ENCODE measurements at places on chromosomes 16 and 17. TPM values are rescaled to one million over a fixed set of nuclear protein-coding genes. Genes with fewer than 3 reads are reported as not detected.

GRCh38 chr17:15289285-15290183 is 24.4 kb upstream of the PMP22 start:
- no peaks in the 10 kb centered on the region for H3K36me3 ChIP-seq
- DNase-seq, result no peak
- H3K27ac ChIP-seq, result no peak overlapping the region
- no peaks in the 10 kb centered on the region for H3K27me3 ChIP-seq
- no peak overlapping the region for H3K4me3 ChIP-seq

DNA sequence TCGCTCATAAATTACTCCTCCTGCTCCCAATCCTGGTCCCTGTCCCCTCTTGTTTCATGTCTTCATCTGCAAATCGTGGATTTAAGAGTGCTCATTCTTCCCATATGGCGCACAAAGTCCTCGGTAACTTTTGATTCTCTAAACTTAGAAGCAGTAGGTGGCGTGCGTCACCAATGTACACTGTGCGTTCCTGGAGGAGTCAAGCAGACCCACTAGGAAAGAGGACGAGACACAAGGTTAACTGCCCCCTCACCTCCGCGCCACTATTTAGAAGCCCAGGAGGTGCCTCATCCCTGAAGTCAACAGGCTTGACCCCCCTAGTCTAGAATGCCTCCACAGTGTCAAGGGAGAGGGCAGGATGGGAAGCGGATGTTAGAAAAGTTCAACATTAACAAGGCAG is 2.9 kb downstream of the SLC13A5 start:
- DNase-seq, result no peak
- no peaks in the 10 kb centered on the region for H3K27me3 ChIP-seq
- no peaks in the 10 kb centered on the region for H3K36me3 ChIP-seq
- H3K27ac ChIP-seq, result no peak overlapping the region
- no peak overlapping the region for H3K4me3 ChIP-seq

- peak overlapping the region; percentile 82 for H3K27ac ChIP-seq
- no peak overlapping the region for H3K4me3 ChIP-seq
- H3K36me3 ChIP-seq, result peaks cover 2% of the 10 kb centered on the region
- H3K27me3 ChIP-seq, result no peaks in the 10 kb centered on the region
- no peak for DNase-seq
These were observed 49.3 kb downstream of the SIAH1 start for GRCh38 chr16:48335961-48336360.

- no peak overlapping the region for H3K27ac ChIP-seq
- no peak overlapping the region for H3K4me3 ChIP-seq
- no peaks in the 10 kb centered on the region for H3K27me3 ChIP-seq
- DNase-seq, result no peak
- no peaks in the 10 kb centered on the region for H3K36me3 ChIP-seq
These were observed 215.3 kb downstream of the C16orf78 start for GRCh38 chr16:49588729-49589384.

DNA sequence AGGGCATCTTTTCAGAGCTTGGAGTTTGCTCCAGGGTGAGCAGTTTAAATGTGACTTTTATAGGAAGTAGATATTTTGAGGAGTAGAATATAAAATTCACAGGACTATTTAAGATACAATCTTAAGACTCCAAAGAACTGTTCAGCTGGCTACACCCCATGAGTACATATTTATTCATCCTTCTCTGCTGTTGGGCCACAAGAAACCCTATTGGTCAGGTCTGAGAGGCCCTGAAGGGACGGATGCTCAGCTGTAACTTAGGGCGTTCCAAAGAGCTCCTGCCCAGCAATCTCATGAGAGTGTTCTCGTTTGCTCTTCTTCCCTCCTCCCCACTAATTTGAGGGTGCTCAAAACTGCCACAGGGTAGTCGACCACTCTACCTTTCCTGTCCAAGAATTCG is 7.3 kb downstream of the ST6GALNAC2 start:
- no peaks in the 10 kb centered on the region for H3K27me3 ChIP-seq
- H3K4me1 ChIP-seq, result no peaks in the 10 kb centered on the region
- no peak for DNase-seq
- no peaks in the 10 kb centered on the region for H3K36me3 ChIP-seq
- no peak overlapping the region for H3K4me3 ChIP-seq
- no peak overlapping the region for H3K27ac ChIP-seq

DNA sequence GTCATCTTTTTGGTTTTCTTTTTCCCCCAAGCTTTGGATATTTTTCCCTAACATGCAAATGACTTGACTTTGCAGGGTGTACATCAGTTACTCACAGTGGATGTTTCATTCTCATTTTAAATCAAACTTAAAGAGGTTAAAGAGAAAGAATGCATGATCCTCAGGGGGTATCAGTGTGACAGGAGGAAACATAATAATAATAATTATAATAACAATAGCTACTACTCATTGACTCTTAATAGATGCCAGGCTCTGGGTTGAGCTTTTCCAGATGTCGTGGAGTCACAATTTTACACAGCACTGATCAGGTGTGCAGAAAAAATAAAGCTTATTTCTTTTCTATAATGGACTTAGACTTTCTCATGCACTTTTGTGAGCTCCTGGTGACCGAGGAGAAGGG is 157.2 kb upstream of the CACNG3 start:
- H3K27ac ChIP-seq, result no peak overlapping the region
- H3K36me3 ChIP-seq, result no peaks in the 10 kb centered on the region
- DNase-seq, result no peak
- no peaks in the 10 kb centered on the region for H3K4me1 ChIP-seq
- H3K4me3 ChIP-seq, result no peak overlapping the region

DNA sequence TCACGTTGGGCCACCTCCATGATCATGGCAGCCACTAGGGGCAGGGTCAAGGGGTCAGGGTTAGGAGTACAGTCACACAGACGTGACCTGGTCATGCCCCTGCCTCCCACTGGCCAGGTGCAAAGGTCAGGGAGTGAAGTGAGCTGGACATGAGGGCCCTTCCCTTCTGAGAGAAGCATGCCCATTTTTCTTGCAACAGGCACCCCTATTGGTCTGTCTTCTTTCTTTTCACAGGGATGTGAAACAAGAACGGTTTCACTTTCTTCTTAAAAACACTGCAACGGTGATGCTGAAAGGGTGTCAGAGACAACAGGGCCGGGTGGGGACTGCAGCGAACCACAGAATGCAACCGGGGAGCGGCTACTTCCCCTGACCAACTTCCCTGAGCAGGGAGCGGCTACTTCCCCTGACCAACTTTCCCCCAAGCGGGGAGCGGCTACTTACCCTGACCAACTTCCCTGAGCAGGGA is 52.1 kb upstream of the DOC2B start:
- no peak overlapping the region for H3K4me3 ChIP-seq
- H3K36me3 ChIP-seq, result peaks cover 1% of the 10 kb centered on the region
- no peaks in the 10 kb centered on the region for H3K4me1 ChIP-seq
- no peaks in the 10 kb centered on the region for H3K27me3 ChIP-seq
- no peak overlapping the region for H3K27ac ChIP-seq

- DNase-seq, result no peak
- no peaks in the 10 kb centered on the region for H3K27me3 ChIP-seq
- H3K4me3 ChIP-seq, result no peak overlapping the region
- no peak overlapping the region for H3K27ac ChIP-seq
- no peaks in the 10 kb centered on the region for H3K36me3 ChIP-seq
These were observed 179.7 kb downstream of the NPIPB11 start for GRCh38 chr16:29226782-29227181.

DNA sequence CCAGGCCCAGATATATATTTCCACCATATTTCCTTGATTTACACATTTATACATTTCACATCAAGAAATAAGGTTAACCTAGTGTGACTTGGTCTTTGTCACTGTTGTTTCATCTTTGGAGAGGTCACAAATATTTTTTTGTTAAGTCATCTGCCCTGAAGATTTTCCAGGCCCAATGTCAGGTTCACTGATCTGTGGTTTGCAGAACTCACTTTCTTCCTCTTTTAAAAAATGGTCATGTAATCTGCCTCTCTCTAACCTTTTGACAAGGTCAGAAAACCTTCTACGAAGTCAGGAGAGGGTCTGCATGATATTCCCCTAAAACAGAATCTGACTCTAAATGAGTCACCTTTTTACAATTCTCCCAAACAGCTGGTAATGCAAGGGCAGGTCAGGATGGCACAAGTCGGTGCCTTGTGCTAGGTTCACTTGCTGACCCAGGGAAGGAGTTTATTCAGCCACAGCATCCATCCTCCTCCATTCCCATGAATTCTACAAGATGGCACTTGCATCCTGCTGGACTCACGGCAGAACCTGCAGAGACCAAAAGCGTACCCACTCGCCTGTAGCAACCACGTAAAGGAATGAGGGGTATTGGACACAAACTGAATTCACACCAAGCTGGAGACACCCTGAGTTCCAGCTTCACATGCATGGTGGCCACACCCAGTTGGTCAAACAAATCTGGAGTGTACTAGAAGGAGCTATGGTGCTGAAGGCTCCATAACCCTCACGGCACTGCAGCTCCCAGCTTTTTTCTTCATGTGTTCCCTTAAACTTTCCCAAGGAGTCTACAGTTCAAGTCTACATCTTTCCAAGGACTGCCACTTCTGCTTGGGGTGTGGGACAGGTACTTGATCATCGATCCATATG is 1.6 kb upstream of the KIAA0513 start:
- no peak overlapping the region for H3K4me3 ChIP-seq
- peak overlapping the region; percentile 83 for H3K27ac ChIP-seq
- DNase-seq, result no peak
- no peaks in the 10 kb centered on the region for H3K36me3 ChIP-seq

DNA sequence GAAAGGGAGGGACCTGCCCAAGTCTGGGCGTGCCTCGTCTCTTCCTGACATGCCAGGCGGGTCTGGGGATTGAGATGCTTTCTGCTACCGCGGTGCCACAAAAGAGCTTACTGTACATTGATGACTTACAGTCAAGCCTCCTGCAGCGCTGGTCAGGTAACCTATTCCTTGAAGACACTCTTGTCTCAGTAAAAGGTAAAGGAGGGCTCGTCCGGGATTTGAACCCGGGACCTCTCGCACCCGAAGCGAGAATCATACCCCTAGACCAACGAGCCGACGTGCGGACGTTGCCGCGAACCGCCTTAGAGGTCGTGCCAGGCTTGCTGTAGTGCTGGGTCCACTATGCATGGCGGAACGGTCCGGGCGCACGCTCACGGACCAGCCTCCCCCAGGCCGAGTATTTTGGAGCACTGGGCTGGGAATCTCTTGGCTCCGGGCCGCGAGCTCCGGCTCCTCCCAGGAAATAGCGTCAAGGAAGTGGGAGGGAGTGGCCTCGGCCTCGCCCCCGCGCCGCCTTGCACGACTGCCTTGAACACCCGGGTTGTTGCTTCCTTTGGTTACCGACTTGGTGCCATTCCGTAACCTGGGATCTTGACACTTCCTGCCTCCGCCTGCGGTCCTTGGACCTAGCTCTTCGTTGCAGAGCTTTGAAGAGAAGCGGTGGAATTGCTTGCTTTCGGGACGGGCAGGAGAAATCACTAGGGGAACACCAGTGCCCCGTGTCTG is 12.4 kb upstream of the AURKB start:
- H3K27me3 ChIP-seq, result no peaks in the 10 kb centered on the region
- DNase-seq, result peak; percentile 87
- H3K4me3 ChIP-seq, result peak overlapping the region; percentile 66
- H3K36me3 ChIP-seq, result no peaks in the 10 kb centered on the region

GRCh38 chr16:30698816-30699614 is at the start of gene SRCAP:
Gene SRCAP (plus strand): TSS chr16:30699171. CDS start chr16:30700825, 1,654 bp downstream.
- peak; percentile 90 for DNase-seq
- peak within 1 kb of the TSS; percentile 98 for H3K27ac ChIP-seq
- H3K4me3 ChIP-seq, result peak within 1 kb of the TSS; percentile 99
- peaks cover 7% of the 10 kb centered on the region for H3K4me1 ChIP-seq

GRCh38 chr17:47915776-47916398 is 19.9 kb downstream of the SP2 start:
- DNase-seq, result no peak
- H3K4me1 ChIP-seq, result no peaks in the 10 kb centered on the region
- no peaks in the 10 kb centered on the region for H3K36me3 ChIP-seq
- H3K27ac ChIP-seq, result no peak overlapping the region

GRCh38 chr16:26642047-26642664 is 424.6 kb upstream of the C16orf82 start:
- no peaks in the 10 kb centered on the region for H3K4me1 ChIP-seq
- no peaks in the 10 kb centered on the region for H3K36me3 ChIP-seq

DNA sequence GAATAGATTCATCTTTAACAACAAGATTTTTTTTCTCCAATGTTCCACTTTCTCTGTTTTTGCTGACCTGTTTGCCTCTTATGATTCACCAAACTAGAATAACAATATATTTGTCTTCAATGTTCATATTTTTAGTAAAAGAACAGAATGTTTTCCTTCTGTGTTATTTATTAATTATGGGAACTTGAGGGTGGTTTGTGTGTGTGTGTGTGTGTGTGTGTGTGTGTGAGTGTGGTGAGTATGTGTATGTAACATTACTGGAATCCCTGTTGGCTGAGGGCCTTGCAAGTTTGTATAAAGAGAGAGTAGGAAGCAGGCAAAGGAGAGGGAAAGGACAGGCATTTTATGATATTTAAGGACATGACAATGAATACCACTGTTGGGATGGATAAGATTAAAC is 13.8 kb downstream of the STXBP4 start:
- H3K36me3 ChIP-seq, result no peaks in the 10 kb centered on the region
- no peak overlapping the region for H3K4me3 ChIP-seq
- no peaks in the 10 kb centered on the region for H3K27me3 ChIP-seq
- no peaks in the 10 kb centered on the region for H3K4me1 ChIP-seq

DNA sequence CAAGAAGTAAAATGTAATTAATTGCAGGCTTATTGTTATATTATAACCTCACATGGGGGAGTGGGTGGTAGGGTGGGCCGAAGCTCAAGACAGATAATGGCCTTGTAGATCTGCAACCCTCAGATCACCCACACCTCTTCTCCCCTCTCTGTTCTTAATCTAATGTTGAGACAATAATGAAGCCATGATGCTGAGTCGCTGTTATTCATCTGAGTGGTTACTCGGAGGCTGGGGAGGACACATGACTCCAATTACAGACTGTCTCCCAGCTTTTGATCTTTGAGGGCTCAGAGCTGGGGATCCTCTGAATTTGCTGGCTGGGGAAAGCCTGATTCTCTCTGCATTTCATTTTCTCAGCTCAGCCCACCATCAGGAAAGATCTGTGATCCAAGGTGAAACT is 275.3 kb downstream of the SHISA9 start:
- H3K27ac ChIP-seq, result no peak overlapping the region
- H3K27me3 ChIP-seq, result no peaks in the 10 kb centered on the region
- no peaks in the 10 kb centered on the region for H3K4me1 ChIP-seq
- no peak for DNase-seq

GRCh38 chr17:2369551-2370210 is 31.2 kb downstream of the MNT start:
- H3K4me1 ChIP-seq, result no peaks in the 10 kb centered on the region
- no peak for DNase-seq
- no peak overlapping the region for H3K4me3 ChIP-seq
- H3K27ac ChIP-seq, result no peak overlapping the region
- H3K36me3 ChIP-seq, result no peaks in the 10 kb centered on the region
- no peaks in the 10 kb centered on the region for H3K27me3 ChIP-seq

GRCh38 chr16:938136-938535 is 32.6 kb downstream of the LMF1 start:
- no peak overlapping the region for H3K4me3 ChIP-seq
- H3K27ac ChIP-seq, result no peak overlapping the region
- H3K36me3 ChIP-seq, result no peaks in the 10 kb centered on the region
- no peak for DNase-seq
- no peaks in the 10 kb centered on the region for H3K27me3 ChIP-seq
- H3K4me1 ChIP-seq, result no peaks in the 10 kb centered on the region

The PALB2 gene
- total RNA-seq, result 20.5 TPM

The ZACN gene
- total RNA-seq, result 0.34 TPM

The RASL10B gene
- 13.3 TPM for total RNA-seq

The CHP2 gene
- not detected for total RNA-seq

The STRADA gene
- total RNA-seq, result 24.7 TPM

The WSCD1 gene
- total RNA-seq, result not detected

The KRTAP17-1 gene
- not detected for total RNA-seq

The STAC2 gene
- total RNA-seq, result 0.09 TPM

The FBXW10 gene
- total RNA-seq, result 0.11 TPM

The ZNF385C gene
- total RNA-seq, result 1.5 TPM

The SDK2 gene
- total RNA-seq, result 0.09 TPM
